DND-41 (cell line): ENCODE measurements at places on chromosomes 16 and 17.

DNA sequence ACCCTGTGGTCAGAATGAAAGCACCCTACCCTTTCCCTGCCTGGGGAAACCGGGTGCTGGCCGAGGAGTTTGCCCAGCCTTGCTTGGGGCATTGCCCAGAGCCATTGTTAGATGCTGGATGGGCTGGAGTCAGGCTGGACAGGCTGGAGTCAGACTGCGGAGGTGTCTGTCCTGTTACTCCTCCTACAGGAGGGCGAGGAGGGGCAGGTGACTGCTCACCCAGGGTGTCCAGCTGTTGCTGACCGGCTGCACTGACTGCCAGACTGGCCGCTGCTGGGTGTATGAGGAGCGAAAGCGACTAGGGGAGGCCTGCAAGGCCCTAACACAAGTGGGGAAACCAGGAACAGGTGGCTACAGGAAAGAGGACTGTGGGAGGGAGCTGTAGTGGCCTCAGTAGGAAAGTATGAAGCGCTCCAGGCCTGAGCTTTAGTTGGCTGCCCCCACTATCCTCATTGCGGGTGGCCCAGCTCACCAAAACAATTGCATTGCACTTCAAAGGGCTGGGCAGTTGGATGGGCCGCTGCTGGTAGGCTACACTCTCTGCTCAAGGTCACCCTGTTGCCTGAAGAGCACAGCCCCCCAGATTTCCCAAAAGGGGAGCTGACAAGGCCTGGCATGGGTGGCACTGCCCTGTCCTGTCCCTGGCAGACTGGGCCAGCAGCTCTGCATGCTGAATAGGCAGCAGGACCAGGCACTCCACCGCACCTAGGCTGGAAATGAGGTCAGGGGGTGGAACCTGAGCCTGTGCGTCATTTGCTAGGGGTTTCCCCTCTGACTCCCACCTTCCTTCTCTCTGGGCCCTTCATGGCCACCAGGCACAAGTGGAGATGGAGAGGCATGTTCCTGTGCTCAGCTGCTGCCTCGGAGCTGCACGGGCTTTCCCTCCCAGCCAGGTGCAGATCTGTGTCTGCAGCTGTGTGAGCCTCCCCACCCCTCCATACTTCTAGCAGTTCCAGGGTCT, 18.4 kb downstream of the LDHD start:
- peak overlapping the region; percentile 18; the same call in 1 of the 2 replicates for H3K4me3 ChIP-seq
- peak; percentile 90 for DNase-seq
- no peaks in the 10 kb centered on the region for H3K27me3 ChIP-seq
- H3K4me1 ChIP-seq, result peaks cover 98% of the 10 kb centered on the region

- no peaks in the 10 kb centered on the region for H3K36me3 ChIP-seq
- H3K4me3 ChIP-seq, result no peak overlapping the region
- DNase-seq, result no peak
- H3K4me1 ChIP-seq, result no peaks in the 10 kb centered on the region
Measured at GRCh38 chr16:77220427-77220826, 21.2 kb downstream of the SYCE1L start.

DNA sequence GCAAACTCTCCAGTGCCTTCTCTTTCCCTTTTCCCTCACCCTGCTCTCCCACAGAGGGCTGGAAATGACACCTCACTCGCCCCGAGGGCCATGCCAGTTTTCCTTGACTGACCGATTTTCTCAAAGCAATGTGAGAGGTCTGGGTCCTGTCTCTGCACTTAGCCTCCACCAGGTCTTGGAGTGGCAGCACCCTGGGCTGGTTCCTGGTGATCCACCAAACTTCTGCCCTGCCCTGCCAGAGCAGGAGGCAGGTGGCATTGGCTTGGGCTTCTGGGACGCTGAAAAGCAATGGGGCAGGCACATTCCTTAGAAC, 97.5 kb downstream of the RAB11FIP4 start:
- no peak overlapping the region for H3K4me3 ChIP-seq
- DNase-seq, result no peak
- H3K27ac ChIP-seq, result no peak overlapping the region
- peaks cover 23% of the 10 kb centered on the region for H3K27me3 ChIP-seq

GRCh38 chr17:75652934-75653549, 13.9 kb downstream of the RECQL5 start:
- no peaks in the 10 kb centered on the region for H3K27me3 ChIP-seq
- peak; percentile 71 for DNase-seq
- no peaks in the 10 kb centered on the region for H3K4me1 ChIP-seq
- H3K4me3 ChIP-seq, result no peak overlapping the region
- H3K27ac ChIP-seq, result 0 out of 2 replicates have a peak overlapping the region, but pooled peaks have one; percentile 0
